ENCODE measurements at places on chromosomes 2 and 18.

GRCh38 chr2:177129610-177130009 lies 83.0 kb upstream of the HNRNPA3 start:
- DNase-seq, result no peak

DNA sequence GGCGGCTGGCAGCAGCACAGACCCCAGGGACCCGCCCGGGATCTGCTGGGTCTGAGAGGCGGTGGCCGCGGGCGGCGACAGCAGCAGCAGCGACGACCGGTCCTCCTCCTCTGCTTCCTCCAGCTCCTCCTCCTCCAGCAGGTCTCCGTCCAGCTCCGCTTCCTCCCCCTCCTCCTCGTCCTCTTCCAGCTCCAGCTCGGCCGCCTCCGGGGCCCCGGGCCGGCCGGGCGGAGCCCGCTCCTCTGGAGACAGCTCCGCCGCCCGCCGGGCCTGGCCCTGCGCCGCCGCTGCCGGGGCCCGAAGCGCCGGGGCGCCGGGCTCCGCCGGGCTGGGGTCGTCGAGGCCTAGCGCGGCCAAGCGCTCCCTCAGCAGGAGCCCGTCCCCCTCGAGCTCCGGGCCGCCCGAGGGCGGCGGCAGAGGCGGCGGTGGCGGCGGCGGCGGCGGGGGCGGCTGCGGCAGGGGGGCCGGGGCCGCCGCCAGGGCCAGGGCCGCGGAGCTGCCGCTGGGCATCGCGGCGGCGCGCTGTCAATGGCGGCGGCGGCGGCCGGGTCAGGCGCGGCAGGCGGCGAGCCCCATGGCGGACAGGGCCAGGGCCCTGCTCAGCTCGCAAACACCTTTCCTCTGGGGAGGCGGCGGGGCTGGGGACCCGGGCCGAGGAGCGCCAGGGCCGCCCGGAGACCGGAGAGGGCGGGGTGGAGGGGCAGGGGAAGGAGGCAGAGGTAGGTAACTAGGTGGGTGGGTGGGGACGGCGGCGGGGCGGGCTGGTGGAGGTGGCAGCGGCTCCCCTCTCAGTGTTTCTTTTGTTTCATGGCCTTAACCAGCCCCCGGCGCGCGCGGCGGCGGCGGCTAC lies 445 bp downstream of the MEX3C start:
- peak; percentile 8 for DNase-seq

DNA sequence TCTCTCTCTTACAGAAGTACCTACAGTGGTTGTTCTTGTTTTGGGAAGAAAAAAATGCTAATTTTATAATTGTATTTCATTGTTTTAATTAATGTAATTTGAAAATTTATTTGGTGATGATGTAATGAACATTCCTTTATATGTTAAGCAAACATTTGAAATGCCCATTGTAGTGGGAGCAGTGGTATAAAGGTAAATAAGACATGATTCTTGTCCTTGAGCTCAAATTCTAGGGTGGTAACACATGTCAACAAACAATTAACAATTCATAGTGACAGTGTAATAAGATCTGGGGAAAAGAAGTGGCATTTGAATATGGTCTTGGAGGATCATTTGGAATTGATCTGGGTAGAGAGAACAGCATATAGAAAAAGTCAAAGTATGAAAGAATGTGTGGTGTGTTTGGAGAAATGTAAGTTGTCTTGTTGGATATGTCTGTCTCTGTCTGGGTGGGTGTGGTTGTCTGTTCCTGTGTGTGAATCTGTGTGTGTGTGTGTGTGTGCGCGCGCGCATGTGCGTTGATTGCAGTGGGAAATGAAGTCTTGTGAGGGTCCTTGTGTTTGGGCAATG lies 5.8 kb downstream of the PTPN4 start:
- DNase-seq, result no peak

GRCh38 chr2:169073211-169073962 lies 4.0 kb downstream of the DHRS9 start:
- no peak for DNase-seq

DNA sequence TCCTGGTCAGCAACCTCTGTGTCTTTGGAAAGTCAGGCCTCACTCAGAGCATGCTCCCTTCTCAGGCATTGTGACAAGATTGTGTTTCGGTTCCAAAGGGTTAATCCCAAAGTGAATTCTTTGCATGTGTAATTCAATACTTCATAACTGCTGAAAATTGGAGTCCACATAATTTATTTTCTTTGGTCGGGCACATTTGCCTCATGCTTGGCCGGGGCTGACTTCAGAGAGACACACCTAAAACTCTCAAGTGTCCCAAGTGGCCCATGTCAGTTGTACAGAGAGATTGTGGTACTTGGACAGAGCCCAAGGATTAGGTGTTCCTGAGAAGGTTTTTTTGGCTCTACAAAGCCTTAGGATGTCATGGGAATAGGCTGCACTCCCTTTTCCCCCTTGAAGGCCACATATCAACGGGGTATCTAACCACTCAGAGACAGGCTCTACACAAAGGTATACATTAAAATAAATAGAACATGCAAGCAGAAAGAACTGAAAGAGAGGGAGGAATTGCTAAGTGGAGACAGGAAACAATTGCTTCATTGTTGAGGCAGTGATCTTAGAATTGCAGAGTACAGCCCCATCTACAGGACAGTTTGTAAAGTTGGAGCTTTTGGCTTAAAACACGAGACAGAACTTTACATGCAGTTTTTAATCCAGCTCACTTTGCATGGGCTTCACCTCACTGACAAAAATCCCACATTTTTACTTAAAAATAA lies 1232.3 kb upstream of the ZEB2 start:
- peak; percentile 73 for DNase-seq

DNA sequence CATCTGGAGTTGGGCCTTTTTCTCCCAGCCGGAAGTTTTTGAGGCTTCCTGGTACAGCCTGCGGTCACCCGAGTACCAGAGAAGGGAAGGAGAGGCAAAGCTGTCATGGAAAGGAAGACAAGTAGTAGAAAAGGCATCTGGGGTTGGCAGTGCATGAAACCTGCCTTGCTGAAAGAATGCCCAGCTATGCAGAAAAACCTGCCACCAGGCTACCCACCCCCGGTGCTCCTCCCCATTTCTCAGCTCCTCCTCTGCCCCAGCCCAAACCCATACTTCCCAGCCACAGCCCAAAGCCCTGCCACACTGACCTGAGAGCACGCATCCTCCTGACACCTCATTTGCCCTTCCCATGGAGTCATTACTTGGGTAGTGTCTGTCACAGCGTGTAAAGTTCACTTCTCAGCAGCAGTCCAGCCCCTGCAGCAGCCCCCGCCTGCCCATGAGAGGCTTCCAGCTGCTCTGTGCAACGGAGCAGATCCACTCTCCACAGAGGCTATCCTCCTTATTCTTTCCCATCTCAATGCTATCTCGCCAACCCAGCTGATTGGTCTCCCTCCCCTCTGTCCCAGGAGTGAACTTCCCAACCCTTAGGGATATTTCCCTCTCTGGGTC lies 40.4 kb upstream of the MAL start:
- DNase-seq, result no peak

DNA sequence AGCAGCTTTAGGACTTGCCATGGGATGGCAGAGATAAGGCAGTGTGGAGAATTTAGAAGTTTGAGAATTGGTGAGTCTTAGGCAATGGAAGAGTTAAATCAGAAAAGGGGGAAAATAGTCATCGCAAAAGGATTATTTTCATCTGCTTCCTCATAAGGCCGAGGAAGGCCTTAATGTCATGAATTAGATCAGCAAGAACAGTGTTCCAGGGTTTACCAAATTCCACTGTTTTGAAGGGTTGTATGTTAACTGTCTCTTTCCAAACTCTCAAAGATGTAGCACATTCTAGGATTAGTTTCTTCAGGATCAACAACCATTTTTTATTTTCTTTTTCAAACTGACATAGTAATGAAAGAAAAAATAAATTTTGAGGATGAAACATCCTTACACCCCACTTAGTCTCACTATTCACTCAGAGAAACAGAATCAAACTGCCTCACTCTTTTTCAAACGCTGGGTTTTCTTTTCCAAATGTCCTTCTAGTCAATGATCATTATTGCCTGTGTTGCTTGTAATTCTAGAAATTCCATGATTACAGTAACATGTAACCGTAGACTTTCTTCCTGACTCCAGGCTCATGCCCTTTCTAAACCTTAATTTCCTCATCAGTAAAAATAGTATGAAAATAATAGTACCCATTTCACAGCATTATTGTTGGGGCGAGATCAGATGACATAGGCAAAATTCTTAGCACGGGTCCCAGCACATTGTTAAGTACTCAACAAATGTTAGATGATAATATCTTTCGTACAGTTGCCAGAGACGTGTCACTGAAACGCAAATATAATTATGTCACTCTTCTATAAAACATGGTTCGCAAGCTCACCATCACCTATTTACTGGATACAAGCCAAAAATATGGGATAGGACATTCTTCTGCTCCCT lies 23.6 kb downstream of the ZEB2 start:
- no peak for DNase-seq

DNA sequence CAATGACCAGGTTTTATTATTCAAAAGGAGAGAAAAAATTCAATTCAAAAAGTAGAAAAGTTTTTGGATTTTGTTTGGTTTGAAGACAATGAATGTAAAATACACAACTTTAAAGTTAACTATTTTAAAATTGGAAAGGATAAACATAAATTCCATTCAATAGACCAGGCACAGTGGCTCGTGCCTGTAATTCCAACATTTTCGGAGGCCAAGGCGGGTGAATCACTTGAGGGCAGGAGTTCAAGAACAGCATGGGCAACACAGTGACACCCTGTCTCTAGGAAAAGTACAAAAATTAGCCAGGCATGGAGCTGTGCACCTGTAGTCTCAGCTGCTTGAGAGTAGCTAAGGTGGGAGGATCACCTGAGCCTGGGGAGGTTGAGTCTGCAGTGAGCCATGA lies 54.7 kb downstream of the SCN9A start:
- DNase-seq, result no peak

GRCh38 chr2:152421521-152422370 lies 86.8 kb downstream of the FMNL2 start:
- DNase-seq, result no peak

Measured in NCI-H526 treated with DMSO at 0.1 percent for 48 hours (cell line).